Prostate gland (tissue), 2 donors: ENCODE measurements at places on chromosomes 3 and 15.

- H3K4me1 ChIP-seq = no peaks in the 10 kb centered on the region
- H3K27me3 ChIP-seq = no peaks in the 10 kb centered on the region
- H3K27ac ChIP-seq = no peak overlapping the region
- no peak for DNase-seq
Observed at GRCh38 chr3:34361921-34362320, 563.5 kb downstream of the PDCD6IP start.

DNA sequence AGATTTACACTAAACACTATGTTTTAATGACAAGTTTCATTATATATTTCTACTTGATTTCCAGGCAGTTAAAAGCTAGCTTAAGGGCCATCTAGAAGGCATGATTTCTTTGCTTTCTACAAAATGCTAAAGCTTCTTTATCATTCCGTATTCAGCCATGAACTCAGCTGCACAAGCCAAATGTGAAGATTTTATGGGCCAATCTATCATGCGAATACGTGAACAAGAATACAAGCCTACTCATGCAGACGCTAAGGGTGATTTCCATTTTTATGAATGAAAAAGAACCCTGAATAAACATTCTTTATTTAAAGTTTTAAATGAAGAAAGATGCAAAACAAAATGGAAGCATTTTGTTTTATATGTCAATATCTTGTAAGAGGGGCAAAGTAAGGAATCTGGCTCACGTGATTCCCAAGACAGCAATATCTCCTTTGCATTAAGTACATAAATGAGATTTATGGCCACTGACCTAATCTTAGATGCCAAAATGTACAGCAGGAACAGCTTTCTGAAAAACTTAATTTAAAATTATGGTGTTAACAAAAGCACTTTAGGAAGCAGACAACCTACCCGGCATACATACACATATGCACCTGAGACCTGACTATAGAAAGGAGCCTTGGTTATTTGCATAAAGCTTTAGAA is 215.8 kb downstream of the DPH6 start:
- no peak for DNase-seq
- H3K4me1 ChIP-seq = no peaks in the 10 kb centered on the region
- no peaks in the 10 kb centered on the region for H3K27me3 ChIP-seq
- H3K27ac ChIP-seq = no peak overlapping the region

GRCh38 chr3:187646906-187647660 is 23.1 kb downstream of the SST start:
- peaks cover 4% of the 10 kb centered on the region for H3K27me3 ChIP-seq
- no peaks in the 10 kb centered on the region for H3K36me3 ChIP-seq
- no peak overlapping the region for H3K4me3 ChIP-seq
- H3K27ac ChIP-seq = no peak overlapping the region
- H3K4me1 ChIP-seq = no peaks in the 10 kb centered on the region

DNA sequence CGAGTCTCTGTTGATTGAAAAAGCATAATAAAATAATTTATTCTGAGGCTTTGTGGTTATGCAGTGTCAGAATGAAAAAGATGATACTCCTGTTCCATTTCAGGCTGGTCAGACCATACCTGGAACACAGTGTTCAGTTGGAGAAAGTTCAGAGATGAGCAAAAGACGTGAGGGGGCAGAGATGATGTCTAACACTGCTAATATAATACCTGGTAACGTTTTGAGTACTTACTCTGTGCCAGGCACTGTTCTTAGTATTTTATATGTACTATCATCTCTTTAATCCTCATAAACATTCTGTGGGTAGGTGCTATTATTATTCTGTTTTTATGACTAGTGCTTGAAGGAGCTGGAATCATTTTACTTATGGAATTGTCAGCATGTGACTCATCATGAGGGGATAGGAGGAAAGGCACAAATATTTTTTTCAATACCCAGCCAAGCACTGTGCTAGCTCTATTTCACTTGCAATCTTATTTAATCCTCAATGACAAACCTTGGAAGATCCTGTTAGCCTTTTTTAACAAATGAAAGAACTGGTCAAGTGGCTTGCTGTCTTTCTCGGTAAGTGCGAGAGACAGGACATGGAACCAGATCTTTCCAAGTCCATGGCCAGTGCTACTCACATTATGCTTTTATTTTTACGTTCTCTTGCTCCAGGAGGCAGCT is 31.8 kb downstream of the IQGAP1 start:
- no peaks in the 10 kb centered on the region for H3K27me3 ChIP-seq
- peak overlapping the region; percentile 46 for H3K27ac ChIP-seq
- H3K4me1 ChIP-seq = peaks cover 23% of the 10 kb centered on the region
- no peak for DNase-seq
- no peak overlapping the region for H3K4me3 ChIP-seq
- no peaks in the 10 kb centered on the region for H3K36me3 ChIP-seq

DNA sequence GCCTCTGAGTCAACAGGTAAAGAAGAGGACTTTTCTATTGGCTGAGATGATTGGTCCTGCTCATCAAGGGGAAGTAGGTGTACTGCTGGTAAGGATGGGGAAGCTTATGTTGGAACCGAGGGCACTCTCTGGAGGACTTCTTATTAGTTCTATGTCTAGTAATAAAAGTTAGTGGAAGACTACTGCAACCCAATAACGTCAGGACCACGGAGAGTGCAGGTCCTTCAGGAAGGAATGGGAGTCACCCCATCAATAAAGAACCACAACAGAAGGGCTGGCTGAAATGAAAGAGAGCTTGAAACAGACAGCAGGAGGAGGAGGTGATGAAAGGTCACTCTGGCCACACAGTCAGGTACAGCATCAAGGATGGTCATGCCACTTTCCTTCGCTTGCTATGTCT is 68.8 kb upstream of the PRR23E start:
- no peak for DNase-seq
- no peaks in the 10 kb centered on the region for H3K36me3 ChIP-seq
- H3K4me3 ChIP-seq = no peak overlapping the region
- H3K27ac ChIP-seq = no peak overlapping the region
- H3K27me3 ChIP-seq = no peaks in the 10 kb centered on the region
